ENCODE measurements at places on chromosomes 13 and 19.

DNA sequence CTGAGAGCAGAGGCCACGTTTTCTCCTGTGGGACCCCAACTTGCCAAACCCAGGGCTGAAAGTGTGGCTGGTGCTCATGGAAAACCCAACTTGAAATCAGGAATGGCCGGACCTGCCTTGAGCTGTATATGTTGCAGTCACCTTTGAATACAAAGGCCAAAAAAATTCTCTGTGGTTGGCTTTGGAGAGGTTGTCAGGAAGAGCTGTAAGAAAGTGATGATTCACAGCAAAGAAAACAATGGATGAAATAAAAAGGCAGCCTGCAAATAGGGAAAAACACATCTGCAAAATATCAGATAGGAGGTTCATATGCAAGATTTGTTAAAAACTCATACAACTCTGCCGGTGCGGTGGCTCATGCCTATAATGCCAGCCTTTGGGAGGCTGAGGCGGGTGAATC is 715.8 kb downstream of the UQCRFS1 start:
- peak; percentile 46 for DNase-seq

- DNase-seq, result peak; percentile 4
Observed at GRCh38 chr13:32669030-32669646, 82.9 kb downstream of the PDS5B start.

- DNase-seq, result no peak
Observed at GRCh38 chr13:82625717-82626116, 1256.6 kb downstream of the SLITRK1 start.

- peak; percentile 46 for DNase-seq
Observed at GRCh38 chr19:13952931-13953531, 722 bp downstream of the DCAF15 start.

DNA sequence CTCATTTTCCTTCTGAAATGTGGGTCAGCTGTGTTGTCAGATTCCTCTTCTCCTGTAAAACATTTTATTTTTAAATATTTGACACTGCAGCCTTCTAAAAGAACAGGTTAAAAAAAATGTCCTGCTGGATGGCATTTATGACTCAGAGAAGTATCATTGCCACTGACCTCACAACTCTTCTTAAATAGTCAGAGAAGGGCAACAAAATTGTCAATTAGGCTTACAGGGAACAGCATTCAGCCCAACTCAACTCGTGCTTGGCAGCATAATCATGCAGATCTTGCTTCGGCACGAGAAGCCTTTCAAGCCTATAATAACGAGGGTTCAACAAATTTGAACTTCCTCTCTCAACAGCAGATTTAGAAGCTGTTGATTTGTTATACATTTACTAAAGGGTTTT is 296.7 kb upstream of the DACH1 start:
- DNase-seq, result no peak

DNA sequence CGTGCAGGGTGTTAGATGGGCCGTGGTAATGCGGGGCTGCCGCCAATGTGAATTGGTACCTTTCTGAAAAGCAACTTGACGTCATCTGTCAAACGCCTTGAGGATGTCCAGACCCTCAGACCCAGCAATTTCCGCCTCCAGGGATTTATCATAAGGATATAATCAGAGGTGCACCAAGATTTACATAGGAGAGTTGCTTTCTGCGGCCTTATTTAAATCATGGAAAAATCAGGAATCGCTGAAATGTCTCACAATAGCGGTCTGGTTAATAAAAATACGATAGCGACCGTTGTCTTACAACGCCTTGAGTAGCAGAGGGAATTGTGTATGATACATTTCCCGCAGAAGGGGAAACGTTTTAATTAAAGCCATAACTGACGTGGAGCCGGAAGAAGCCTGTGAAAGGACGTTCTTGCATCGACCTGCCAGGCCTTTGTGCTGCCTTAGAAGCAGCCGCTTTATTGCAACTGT is 32.3 kb upstream of the NDUFS7 start:
- no peak for DNase-seq

GRCh38 chr13:46712524-46712923 is 84.4 kb downstream of the ESD start:
- DNase-seq, result no peak

DNA sequence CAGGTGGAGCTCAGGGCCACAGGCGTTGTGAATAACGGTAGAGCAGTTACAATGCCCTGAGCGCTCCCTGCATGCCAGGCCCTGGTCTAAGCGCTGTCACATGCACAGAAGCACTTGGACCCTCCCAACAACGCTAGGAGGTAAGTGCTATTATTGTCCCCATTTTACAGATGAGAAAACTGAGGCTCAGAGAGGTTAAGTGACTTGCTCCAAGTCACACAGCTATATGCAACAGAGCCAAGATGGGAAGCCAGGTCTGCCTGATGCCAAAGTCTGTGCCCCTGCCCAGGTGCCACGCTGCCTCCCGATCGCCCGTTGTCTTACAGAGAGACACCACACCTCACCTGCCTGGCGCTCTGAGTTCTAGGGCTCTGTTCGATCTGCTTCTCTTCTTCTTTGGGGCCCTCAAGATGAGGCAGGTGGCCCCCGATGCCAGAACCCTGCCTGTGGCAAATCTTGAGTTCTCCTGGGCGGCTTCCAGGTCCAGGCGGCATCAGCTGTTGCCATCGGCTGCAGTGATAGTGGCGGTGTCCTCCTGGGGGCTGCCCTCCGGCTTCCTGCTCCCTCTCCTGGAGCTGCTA is 20.0 kb downstream of the YIPF2 start:
- DNase-seq, result no peak

DNA sequence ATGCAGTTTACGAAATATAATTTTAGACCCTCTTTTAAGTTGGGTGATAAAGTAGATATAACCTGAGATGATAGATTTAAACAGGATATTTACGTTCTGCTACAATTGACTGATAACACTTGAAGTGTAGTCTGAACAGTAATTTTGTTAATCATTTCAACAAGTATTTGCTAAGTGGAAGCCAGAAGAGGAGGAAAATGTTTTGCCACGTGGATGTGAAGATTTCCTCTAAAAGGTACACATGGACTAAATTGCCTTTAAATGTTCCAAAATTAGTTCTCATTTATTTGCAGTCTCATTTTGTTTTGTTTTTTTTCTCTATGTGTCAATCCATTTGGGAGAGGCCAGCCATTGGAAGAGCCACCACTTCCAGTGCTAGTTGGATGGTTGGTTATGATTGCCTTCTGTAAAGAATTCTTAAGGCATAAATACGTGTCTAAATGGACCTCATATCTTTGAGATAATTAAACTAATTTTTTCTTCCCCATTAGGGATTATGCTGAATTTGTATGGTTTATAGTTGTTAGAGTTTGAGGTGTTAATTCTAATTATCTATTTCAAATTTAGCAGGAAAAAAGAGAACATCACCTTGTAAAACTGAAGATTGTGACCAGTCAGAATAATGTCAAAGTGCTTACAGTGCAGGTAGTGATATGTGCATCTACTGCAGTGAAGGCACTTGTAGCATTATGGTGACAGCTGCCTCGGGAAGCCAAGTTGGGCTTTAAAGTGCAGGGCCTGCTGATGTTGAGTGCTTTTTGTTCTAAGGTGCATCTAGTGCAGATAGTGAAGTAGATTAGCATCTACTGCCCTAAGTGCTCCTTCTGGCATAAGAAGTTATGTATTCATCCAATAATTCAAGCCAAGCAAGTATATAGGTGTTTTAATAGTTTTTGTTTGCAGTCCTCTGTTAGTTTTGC is 2.8 kb downstream of the MIR17HG start:
- DNase-seq, result no peak

DNA sequence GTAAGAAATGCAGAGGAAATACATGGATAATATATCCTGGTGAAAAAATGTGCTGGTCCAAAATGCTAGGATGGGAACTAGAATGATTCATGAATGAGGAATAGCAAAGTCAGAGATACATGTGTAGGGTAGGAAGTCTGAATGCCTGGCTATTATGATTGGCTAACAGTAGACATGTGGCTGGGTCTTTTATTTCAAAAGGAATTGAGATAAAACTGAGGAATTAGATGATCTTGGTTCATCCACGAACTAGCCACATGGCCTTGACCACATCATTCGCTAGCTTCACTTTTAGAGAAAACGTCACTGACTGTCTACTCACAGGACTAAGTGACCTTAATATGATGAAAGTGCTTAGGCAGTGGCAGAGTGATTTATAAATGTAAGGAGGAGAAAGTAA is 103.1 kb downstream of the TRPC4 start:
- no peak for DNase-seq

DNA sequence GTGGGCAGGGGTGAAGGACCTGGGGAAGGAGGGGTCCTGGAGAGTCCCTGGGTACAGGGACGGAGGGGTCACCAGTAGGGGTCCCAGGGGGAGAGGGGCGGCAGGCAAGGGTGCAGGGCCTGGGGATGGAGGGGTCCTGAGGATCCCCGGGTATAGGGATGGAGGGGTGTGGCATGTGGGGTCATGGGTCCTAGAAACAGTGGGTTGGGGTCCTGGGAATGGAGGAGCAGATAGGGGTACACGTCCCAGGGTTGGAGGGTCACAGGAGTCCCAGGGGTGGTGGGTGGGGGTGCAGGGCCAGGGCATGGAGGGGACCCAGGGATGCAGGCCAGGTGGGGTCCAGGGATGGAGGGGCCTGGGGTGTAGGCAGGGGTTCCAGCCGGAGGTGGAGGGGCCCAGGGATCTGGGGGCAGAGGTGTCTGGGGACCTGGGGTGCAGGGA is 1.4 kb downstream of the BTBD2 start:
- DNase-seq, result no peak

DNA sequence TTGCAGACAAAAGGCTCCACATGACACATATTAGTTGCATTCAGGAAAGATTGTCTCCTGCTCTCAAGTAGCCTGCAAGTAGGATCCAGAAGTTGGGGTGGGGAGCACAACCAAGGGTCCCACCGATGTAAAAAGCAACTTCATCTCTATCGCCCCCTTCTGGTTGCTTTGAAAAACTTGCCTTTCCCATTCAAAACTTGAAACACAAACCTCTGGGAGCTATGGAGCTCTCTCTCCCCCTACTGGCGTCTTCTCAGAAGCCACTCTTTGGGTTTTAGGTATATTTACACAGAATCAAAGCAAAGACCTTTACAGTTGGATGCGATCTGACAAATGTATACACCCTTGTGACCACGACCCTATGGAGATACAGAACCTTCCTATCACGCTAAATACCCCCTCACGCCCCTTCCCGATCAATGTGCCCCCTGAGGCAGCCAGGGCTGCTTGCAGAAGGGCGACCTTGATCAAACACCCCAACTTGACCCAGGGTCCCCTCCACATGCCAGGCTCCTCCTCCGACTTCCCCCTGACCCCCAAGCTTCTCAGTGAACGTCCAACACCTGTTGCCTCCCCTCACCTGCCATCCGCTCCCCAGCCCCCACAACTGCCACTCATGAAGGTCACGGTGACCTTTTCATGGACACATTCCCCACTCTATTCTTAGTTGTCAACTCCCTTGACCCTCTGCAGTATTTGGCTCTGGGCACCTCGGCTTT is 10.1 kb downstream of the NOSIP start:
- peak; percentile 81 for DNase-seq

GRCh38 chr19:45687599-45687998 is 4.2 kb downstream of the SNRPD2 start:
- DNase-seq, result no peak

GRCh38 chr13:77521595-77522367 is 13.7 kb upstream of the SCEL start:
- peak; percentile 50 for DNase-seq

DNA sequence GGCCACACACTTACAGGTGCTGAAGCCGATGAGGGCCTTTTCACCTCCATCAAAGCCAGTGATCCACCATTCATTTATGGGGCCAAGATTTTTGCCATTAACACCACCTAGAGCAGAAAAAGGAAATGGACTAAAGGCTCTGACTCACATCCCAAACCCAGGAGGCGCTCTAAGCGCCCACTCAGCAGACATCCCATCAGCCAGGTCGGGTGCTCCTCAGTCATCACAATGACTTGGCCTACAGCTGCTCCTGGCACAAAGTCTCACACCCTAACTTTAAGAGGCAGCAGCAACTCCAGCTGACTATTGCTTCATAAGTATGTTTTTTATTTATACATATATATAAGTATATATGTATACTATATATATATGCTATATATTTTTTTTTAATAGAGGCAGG is 36.1 kb upstream of the EIF3G start:
- DNase-seq, result no peak

DNA sequence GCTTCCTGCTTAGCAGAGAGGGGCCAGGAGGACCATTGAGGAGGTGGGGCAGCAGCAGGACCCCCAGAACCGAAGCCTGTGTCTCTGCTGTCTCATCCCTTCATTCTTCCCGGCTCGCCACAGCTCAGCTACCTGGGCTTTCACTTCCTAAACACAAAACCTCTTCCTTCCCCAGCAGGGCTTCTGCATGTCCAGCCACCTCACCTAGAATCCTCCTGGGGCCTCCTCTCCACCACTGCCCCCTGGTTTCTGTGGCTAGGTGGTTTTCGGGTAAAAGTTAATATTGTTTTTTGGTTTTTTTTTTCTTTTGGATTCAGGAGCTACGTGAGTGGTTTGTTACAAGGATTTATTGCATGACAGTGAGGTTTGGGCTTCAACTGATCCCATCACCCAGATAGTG is 61.8 kb upstream of the PABPC3 start:
- DNase-seq, result no peak

GRCh38 chr13:105389373-105389772 is 1146.1 kb downstream of the EFNB2 start:
- DNase-seq, result no peak

GRCh38 chr13:19991531-19991930 is 33.0 kb downstream of the ZMYM2 start:
- no peak for DNase-seq

DNA sequence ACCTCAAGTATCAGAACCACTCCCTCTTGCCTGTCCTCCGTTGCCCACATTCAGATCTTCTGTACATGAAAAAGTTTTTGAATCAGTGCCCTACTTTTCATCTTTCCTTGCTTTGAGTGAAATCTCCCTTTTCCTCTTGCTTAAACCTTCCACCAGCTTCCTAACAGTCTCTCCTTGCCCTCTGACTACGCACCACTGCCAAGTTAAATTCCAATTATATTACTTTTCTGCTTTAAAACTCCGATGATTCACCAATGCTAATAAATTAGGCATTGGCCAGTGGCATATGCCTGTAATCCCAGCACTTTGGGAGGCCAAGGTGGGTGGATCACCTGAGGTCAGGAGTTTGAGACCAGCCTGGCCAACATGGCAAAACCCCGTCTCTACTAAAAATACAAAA is 30.7 kb upstream of the RFXAP start:
- no peak for DNase-seq

- no peak for DNase-seq
Observed at GRCh38 chr19:40691421-40692211, 1.2 kb upstream of the NUMBL start.

DNA sequence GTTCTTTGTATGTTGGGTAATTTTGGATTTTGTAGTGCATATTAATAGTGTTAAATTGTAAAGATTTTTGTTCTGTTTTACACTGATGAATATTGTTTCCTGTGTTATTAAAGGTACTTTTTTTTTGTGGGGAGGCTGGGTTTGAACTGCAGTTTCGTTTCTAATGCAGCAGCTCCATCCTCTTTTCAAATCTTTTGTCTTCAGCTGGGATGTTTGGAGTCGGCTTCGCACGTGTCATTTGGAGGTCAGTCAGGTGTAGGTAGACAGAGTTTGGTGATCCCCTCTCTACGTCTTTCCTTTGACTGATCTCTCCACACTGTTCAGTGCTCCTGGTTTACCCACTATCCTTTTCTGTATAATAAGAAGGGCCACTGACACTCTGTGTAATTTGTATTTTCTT is 30.3 kb downstream of the TDRD3 start:
- no peak for DNase-seq

GRCh38 chr13:49066856-49067255 is 91.1 kb downstream of the FNDC3A start:
- no peak for DNase-seq

Measured in urothelium cell line (cell line).